ENCODE measurements at places on chromosomes 1 and 21.
A peak's percentile ranks its signal among the peaks of the same experiment; 100 is the strongest.

DNA sequence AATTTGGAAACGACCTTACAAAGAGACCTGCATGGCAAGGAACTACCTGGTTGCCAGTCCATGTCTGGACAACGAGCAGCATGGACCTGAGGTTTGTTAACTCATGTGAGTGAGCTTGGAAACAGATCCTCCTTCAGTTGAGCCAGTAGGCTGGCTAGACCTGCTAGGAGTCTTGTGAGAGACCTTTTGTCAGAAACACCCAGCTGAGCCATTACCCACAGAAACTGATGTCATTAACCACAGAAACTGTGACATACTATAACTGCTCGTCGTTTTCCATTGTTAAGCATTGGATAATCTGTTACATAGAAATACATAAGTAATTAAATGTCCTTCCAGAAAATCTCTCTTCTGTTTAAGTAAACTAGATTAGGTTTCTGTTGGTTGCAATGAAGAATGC is 211.1 kb upstream of the C21orf91 start:
- DNase-seq: no peak

DNA sequence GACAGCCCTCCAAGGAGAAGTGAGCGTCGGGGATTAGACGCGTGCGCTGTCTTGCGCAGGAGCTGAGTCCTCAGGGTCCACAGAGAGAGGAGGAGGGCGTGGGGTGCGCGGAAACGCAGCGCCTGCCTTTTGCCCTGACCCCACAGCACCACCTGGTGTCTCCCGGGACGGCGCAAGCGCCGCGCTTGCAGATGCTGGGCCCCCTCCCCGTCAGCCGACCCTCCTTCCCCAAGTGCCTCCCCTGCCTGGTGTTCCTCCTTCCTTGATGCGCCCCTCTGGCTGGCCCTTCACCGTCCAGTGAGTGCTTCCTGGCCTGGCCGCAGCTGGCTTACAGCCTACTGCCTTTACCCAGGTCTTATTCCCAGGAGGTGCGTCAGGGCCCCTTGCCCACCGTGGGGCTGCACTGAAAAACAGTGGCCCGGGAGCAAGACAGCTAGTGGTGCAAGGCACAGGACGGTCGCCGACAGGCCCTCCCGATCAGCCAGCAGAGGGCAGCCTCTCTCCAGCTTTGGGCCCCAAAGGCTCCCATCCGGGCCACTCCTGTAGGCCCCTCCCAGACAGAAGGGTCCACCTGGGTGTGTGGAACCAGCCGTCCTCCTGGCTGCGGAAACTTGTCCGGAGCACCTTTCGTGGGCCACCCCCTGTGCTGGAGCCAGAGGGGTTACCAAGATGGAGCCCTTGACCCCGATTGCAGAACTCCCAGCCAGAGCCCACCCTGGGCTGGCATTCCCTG is 12.9 kb upstream of the PHLDA3 start:
- peak; percentile 79 for DNase-seq

DNA sequence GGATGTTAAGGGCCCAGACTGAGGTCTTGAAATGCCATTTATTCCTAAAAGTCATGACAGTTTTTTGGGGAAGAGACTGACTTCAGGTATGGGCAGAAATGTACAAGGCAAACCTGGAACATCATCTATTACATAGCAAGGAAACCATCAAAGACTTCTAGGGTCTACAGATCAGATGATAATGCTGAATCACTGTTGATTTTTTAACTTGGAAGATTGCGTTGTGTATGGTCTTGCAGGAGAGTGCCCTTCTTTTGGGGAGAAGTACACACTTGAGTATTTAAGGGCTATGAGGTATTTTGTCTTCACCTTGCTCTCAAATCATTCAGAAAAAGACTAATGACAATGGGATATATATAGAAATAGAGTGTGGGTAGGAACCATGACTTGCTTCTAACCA is 15.4 kb upstream of the RD3 start:
- no peak for DNase-seq

GRCh38 chr1:87292684-87293493 is 35.8 kb upstream of the LMO4 start:
- peak; percentile 73 for DNase-seq

DNA sequence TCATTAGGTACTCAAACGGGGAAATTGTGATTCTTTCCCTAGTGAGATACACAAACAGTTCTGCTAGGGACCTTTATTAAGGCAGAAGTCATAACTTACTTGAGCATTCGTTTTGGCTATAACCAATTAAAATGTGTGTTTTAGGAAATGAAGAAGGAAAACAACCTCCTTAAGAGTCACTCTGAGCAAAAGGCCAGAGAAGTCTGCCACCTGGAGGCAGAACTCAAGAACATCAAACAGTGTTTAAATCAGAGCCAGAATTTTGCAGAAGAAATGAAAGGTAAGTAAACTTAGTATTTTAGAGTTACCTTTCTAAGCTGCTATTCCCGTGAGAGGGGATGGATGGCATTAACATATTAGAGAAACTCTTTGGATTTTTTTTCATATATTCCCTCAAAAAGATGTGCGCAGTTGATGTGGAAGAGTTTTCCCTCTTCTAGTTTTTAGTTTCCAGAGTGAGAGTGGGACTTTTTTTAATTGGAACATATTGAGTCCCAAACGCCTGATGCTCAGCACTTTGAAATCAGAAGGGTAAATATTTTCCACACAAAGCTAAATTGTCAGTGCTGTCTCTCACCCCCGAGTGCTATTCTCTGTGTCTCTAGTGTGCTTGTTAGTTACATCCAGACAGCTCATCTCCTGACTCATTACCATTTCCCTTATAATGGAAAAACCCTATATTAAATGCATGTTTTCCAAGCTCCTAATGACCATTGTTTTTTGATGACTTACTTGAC is 34.9 kb downstream of the CENPF start:
- peak; percentile 77 for DNase-seq

DNA sequence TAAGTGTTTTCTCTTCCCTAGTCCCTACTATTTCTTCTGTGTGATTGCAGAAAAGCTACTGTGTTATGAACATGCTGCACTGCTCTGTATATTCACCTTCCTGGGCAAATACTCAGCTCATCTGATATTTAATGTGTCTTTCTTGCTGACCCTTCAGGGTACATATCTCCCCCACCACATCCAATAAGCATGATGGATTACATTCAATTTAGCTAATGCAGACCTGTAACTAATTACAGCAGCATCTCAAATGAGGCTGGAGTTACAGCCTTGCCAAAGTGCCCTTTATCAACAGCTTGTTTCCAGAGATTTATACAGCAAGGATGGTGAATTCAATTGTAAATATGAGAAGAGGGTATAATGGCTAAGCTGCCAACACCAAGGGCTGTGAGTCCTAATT is 144.0 kb downstream of the KCNH1 start:
- DNase-seq: no peak

All from fibroblast of the aortic adventitia (primary cell).